ENCODE measurements at places on chromosomes 12 and 14. TPM values are rescaled to one million over a fixed set of nuclear protein-coding genes. Genes with fewer than 3 reads are reported as not detected.
A peak's percentile ranks its signal among the peaks of the same experiment; 100 is the strongest.

OR4M1 gene
- 0.21 TPM for total RNA-seq

INSM2 gene
- total RNA-seq: 0.10 TPM

AQP6 gene
- 0.09 TPM for total RNA-seq

- no peak for ATAC-seq
Observed at GRCh38 chr14:45222485-45223262, 30.3 kb downstream of the MIS18BP1 start.

- ATAC-seq: no peak
Observed at GRCh38 chr14:69464379-69464778, 20.1 kb upstream of the PLEKHD1 start.

- no peak for ATAC-seq
Observed at GRCh38 chr12:130711756-130712155, 4.3 kb downstream of the RIMBP2 start.

DNA sequence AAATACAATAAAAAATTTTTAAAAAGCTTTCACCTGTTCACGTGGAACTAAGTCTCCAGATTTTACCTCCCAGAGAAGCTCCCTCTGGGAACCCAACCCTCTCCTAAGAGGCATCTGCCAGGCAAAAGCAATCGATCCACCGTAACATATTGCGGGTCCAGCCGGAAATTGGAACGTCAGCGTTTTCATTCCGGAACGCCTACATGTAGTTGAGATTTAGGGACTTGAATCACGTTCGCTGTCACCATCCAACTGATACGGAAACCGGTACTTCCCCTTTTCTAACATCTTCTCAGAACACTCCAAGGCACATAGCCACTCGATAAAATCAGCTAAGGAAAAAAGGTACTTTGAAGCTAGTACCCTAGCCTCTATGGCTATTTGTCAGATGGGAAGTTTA is 70.3 kb downstream of the COX16 start:
- no peak for ATAC-seq

GRCh38 chr12:113186033-113186365 is 478 bp downstream of the RITA1 start:
- peak; percentile 0 for ATAC-seq
